Osteoblast (primary cell): ENCODE measurements at places on chromosomes 4 and X. TPM values are rescaled to one million over a fixed set of nuclear protein-coding genes. Genes with fewer than 3 reads are reported as not detected.

The F8A1 gene
- 3.8 and 6.5 TPM in 2 replicates for total RNA-seq

The SPANXN2 gene
- not detected in 2 replicates for total RNA-seq

The TCP11X2 gene
- not detected in 2 replicates for total RNA-seq

The PDE6B gene
- total RNA-seq, result not detected in 2 replicates

The MAP7D2 gene
- total RNA-seq, result under 0.01 and 0.36 TPM in 2 replicates

The SORBS2 gene
- 50.7 and 85.0 TPM in 2 replicates for total RNA-seq

The RXFP1 gene
- total RNA-seq, result not detected in 2 replicates

The SLC49A3 gene
- 11.6 and 13.6 TPM in 2 replicates for total RNA-seq

- no peak for DNase-seq
These were observed 249.2 kb upstream of the RPS6KA3 start for GRCh38 chrX:20515841-20516461.

DNA sequence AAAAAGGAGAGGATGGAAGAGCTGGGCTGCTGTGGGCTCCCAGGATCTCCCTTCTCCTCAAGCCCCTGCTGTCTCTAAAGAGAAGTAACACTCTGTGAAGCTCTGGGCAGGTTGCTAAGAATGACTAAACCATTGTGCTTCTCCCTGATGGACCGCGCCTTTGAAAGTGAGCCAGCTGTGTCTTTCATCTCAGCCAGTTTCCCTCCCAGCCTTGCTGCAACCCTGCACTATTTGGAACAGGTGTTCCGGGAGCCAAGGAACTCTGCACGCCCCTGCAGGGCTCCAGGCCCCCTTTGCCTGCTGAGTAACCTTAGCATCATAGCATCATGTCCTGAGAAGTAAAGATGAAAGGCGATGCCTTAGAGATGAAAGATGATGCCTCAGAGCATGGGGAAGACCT is 39.7 kb downstream of the SMIM20 start:
- peak; percentile 86 for DNase-seq

DNA sequence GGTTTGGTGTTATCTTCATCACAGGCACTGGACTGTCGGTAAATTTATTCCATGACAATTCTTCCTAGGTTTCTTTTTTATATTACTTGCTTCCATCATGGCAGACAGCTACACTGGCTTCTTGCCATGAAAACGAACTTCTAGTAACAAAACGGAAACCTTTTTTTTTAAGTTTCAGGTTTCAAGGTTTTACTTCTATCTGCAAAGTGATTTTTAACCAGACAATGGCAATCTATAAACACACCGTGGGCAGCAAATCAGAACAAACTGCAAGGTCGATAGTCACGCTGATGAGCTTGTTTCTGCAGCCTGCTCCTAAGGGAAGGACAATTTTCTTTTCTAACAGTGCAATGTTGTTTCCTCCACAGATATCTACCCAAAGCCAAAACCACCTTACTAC is 29.9 kb downstream of the XG start:
- no peak for DNase-seq

DNA sequence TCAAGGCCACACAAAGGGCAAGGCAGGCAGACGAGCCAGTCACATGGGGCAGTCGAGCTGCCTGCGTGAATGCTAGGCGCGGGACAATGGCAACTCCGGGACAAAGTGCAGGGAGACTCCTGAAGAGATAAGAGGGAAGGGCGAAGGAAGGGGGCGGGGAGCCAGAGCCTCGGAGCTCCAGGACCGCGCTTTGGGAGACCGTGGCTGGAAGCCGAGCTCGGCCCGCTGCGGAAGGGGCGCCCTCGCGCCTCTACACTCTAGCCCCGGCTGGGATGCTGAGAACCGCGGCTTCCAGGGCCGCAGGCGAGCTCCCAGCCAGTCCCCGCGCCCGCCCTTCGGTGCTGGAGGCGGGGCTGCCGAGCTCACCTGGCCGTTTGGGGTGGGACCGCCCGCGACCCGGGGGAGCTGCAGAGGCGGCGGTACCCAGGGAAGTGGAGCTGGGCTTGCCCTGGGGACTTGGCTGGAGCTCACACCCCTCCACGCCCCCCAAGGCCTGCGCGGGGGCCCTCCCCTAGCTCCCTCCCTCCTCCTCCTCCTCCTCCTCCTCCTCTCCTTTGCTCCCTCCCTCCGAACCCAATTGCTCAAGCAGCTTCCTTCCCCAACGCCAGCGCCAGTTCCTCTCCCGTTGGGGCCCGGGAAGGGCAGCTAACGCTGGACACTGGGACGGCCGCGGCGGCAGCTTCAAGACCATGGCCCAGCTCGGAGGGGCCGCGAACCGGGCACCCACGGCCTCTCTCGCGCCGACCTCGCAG is at the start of gene SOWAHD:
Gene SOWAHD, plus strand, starts transcription at position 610 of the 752 bp plus-strand sequence. Its CDS starts 80 bp downstream, at position 690.
- DNase-seq, result peak; percentile 88

GRCh38 chr4:140372751-140373327 is 607 bp upstream of the SCOC start:
- peak; percentile 65 for DNase-seq

DNA sequence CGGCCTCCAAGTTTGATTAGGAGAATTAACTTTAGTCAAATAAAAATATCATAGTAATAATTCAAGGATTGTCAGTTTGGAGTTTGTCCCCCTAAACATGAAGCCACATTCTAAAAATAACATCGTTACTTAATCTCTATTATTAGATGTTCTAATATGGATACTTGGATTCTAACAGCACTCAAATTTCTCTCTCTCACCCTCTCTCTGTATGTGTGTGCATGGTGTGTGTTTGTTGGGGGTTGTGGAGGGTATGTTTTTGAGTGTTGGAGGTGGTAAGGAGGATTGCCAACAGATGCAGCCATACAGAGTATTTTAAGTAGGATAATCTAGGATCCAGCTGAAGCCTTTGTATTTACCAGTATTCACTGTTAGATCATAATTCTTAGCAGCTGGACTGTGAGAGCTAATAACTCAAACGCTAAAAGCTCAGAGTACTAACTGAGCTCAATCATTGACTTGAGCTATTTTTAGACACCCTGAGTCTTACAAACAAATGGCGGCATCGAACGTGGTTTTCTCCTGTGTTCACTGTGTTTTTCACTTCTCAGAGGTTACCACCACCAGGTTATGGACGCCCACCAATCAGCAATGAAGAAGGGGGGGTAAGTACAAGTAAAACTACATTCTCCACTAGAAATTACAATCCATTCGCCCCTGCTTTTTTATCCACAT is 8.8 kb downstream of the ENAM start:
- DNase-seq, result no peak

DNA sequence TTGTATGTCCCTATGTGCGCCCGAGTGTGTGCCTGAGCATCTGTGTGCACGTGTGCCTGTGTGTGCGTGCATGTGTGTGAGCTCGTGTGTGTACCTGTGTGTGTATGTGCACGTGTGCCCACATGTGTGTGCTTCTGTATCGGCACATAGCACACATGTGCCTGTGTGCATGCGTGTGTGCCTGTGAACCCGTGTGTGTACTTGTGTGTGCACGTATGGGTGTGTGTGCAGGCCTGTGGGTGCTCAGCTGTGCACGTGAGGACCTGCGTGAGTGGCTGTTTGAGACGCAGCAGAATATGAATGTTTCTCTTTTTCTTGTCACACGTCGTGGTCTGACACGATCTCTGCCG is 4.3 kb downstream of the AKAP17A start:
- DNase-seq, result peak; percentile 81

GRCh38 chr4:118723369-118723768 is 38.2 kb downstream of the METTL14 start:
- no peak for DNase-seq

- DNase-seq, result no peak
These were observed 16.0 kb upstream of the VSIG1 start for GRCh38 chrX:108028854-108029253.

DNA sequence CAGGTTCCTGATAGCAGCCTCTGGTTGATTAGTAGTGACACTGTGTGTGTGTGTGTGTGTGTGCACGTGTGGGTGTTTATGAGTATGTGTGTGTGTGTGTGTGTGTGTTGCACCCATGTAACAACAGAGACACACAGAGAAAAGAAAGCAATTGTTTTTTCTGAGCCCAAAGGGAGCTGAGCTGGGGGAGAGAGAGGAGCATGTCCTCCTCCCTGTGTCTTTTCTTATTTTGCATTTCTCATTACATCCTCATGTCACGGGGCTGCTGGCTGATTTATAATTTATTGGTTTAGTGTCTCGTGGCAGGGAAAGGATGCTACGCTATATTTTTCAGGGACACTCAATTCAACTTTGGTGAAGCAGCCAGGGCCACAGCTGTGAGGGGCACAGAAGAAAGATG is 511.4 kb downstream of the BCOR start:
- no peak for DNase-seq

DNA sequence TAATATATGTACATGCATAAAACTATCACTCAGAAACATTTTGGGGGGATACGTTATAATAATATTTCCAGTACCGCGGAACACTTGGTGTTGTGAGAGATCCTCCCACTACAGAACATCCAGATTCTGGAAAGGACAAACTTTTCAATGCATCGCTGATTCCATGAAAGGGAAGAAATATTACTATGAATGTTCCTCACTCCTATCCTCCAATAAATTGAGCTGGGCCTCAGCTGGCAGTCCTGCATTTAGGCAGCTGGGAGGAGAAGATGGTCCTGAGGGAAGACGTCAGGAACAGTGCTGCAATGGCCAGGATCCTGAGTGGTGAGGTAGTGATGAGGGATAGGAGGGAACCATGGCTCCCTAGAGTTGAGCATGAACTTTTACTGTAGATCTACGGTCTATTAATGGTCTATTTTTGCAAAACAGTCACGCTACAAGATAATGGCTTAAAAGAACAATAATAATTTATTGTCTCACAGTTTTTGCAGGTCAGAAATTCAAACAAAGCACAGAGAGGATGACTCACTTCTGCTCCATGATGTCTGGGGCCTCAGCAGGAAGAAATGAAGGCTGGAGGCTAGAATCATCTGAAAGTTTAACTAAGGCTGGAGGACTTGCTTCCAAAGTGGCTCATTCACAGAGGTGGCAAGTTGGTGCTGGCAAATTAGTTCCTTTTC is 538.1 kb downstream of the STIM2 start:
- no peak for DNase-seq

DNA sequence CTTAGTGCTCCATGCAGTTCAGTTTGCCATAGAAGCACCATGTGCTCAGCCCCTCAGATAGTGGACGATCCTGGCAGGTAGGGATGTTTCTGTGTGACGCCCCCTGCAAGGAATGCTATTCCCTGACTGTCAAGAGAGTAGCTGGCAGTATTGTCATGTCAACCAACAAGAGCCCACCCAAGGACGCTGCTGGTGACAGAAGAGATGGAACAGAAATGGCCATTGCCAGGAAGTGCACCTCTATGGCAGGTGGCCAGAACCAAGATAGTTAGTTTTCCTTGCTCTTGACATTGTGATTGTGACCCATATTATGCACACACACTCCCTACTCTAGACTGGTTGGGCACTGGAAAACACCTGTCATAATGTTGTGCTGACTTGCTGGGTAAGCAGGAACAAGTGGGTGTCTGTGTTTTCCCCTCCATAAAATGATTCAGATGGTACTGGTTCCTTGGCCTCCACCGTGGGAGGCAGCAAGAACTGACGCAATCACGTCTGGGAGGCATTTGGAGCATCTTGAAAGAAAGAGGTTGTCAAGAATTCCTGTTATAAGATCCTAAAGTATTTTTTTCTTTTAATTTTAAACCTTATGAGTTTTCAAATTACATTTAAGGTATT is 507.9 kb downstream of the MID1IP1 start:
- no peak for DNase-seq
